ENCODE measurements at places on chromosomes 2 and 18.

- DNase-seq = no peak
These were observed 7.1 kb downstream of the TMEM247 start for GRCh38 chr2:46486436-46486835.

GRCh38 chr2:165635532-165635931, 158.5 kb downstream of the GALNT3 start:
- DNase-seq = no peak

DNA sequence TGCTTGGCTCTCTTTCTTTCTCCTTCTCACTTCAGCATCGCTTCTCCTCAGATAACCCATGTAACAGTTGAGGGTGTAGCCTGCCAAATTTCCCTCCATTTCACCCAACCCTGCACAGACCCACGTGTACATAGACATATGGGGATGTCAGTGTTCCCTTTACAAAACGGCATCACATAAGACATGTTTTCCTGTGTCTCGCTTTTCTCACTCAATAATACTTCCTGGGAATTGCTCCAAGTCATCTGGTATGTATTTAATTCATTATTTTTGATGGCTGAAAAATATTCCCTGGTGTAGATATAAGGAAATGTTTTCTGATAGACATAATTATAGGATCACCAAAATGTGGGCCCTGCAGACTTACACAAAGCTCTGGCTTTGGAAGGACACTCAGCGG, 176.8 kb downstream of the LOXHD1 start:
- DNase-seq = no peak

- DNase-seq = no peak
These were observed 862.2 kb upstream of the DDX18 start for GRCh38 chr2:116952254-116952653.

DNA sequence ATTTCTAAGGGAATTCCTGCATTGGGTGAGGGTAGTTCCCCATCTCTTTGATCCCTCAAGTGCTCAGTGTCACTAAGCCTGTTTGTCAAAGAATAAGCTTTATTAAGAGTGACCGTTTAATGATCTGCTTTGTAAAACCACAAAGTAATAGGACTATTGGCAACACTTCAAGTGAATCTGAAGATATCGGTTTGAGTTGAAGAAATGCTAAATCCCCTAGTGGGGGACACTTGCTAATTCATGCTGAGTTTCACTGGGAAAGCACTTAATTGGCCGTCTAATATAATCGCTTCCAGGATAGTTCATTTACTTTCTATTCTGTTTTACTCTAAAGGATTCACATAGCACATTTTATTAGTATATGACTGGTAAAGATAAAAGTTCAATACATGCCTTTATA, 54.4 kb downstream of the DTNA start:
- no peak for DNase-seq

GRCh38 chr2:68434981-68435380, 32.1 kb downstream of the FBXO48 start:
- DNase-seq = no peak

DNA sequence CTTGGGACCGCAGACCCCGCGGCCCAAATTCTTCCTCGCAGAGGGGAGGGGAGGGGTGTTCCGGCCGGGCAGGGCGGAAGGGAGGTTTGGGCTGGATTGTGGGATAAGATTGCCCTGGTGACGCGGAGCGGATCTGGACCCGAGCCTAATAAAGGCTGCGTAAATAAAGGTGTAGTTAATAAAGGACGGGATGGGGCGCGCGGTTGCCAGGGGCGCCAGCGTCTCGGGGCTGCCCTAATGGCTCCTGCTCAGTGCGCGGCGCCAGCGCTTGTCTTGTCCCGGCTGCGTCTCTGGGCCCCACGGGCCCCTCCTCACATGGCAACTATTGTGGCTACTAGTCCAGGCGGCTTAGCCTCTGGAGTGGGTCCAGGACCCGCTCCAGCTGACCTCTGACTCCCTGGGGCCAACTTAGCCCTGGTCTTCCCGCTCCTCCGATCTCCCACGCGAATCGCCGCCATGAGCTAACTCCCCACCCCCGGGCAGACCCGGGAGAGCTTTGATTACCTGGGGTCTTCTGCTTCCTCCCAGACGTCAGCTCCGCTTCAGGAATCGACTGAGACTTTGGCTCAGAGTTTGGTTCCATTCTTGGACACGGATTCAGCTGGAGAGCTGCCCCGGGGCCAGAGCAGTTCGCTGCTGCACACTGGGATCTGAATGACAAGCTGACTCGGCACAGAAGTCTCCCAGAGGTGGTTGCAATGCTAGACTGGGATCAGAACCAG, 36.5 kb downstream of the SLC25A52 start:
- peak; percentile 53 for DNase-seq

GRCh38 chr2:57902578-57902977, 144.0 kb upstream of the VRK2 start:
- no peak for DNase-seq

GRCh38 chr2:141341444-141341843, 789.4 kb downstream of the LRP1B start:
- DNase-seq = no peak

DNA sequence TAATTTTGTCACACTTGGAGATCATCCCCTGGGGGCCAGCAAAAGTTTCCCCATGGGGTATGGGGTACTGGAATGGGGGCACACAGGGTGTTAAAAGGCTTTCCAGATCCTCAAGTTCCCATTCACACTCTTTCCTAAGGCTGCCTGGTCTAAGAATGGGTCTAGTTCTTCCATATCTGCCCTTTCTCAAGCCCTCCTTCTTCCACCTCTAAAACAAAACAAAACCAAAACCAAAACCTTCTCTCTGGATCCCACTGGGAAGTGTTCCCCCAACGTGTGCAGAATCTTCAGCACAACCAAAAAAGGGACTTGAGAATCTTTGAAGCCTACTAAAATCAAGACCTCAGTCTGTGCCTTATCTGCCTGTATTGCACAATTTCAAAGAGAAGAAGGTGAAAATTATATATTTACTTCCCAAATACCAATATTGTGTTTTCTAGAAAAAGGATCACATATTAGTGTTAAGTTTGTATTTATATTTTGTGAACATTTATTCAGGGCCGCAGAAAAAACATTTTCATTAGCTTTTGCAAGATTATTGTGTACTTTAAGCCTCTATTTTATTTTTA, 207.2 kb upstream of the TCF4 start:
- DNase-seq = no peak

- DNase-seq = no peak
These were observed 37.8 kb downstream of the SCN9A start for GRCh38 chr2:166337932-166338331.

DNA sequence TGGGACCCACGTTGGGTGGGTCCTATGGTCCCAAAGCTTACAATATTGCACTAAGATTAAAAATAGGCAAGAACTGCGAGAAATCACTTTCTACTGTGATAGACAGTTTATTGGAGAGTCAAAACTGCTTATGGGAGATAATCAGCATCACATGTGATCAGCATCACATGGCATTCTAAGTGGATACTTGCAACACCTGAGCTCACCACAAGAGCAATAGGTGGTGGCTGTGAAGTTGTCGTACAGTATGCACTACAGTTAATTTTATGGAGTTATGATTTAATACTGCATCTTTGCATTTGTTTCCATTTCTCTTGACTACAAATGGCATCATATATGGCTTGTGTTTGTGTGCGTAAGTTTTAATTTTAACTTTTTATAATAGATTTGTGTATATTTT, 11.6 kb downstream of the PNO1 start:
- no peak for DNase-seq

- DNase-seq = no peak
These were observed 14.8 kb upstream of the SMAD2 start for GRCh38 chr18:47944972-47945852.
